Fibroblast of skin of left biceps (primary cell): ENCODE measurements at places on chromosomes 6 and 20.

GRCh38 chr20:7673841-7674240, 266.4 kb downstream of the HAO1 start:
- DNase-seq = peak; percentile 67

- DNase-seq = no peak
These were observed 98.8 kb upstream of the CEP85L start for GRCh38 chr6:118750143-118750542.

DNA sequence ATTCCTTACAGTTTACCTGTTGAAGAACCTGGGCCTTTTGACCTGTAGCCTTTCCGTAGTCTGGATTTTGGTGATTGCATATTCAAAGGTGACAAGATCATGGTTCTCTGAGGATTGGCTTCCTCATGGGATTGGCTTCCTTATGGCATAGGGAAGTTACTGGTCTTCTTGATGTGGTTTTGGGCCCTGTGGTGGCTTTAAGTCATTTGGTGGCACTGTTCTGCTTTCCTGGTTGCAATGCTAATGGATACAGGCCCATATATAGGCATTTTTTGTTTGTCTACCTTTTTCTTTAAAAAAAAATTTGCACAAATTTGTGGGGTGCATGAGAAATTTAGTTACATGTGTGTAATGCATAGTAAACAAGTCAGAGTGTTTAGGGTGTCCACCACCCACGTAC, 185.7 kb downstream of the CDKAL1 start:
- no peak for DNase-seq

DNA sequence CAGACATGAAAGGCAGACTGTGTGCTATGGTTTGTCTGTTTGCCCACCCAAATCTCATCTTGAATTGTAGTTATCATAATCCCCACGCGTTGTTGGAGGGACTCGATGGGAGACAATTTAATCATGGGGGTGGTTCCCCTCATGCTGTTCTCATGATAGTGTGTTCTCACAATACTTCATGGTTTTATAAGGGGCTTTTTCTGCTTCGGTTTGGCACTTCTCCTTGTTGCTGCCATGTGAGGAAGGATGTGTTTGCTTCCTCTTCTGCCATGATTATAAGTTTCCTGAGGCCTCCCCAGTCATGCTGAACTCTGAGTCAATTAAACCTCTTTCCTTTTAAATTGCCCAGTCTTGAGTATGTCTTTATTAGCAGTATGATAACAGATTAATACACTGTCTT, 47.2 kb upstream of the MICB start:
- DNase-seq = no peak

GRCh38 chr6:113848280-113848679, 8.9 kb upstream of the MARCKS start:
- DNase-seq = no peak

DNA sequence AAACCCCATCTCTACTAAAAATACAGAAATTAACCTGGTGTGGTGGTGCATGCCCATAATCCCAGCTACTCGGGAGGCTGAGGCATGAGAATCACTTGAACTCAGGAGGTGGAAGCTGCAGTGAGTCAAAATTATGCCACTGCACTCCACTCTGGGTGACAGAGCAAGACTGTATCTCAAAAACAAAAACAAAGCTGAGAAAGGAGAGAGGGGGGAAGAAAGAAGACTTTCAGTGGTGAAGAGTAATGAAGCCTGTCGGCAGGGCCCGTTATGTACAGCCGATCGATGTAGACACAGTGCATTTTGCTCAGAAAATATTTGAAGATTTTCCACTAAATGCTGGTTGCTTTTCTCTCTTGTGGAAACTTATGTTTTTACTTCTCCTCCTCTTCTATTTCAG, 13.8 kb downstream of the VAPB start:
- no peak for DNase-seq

DNA sequence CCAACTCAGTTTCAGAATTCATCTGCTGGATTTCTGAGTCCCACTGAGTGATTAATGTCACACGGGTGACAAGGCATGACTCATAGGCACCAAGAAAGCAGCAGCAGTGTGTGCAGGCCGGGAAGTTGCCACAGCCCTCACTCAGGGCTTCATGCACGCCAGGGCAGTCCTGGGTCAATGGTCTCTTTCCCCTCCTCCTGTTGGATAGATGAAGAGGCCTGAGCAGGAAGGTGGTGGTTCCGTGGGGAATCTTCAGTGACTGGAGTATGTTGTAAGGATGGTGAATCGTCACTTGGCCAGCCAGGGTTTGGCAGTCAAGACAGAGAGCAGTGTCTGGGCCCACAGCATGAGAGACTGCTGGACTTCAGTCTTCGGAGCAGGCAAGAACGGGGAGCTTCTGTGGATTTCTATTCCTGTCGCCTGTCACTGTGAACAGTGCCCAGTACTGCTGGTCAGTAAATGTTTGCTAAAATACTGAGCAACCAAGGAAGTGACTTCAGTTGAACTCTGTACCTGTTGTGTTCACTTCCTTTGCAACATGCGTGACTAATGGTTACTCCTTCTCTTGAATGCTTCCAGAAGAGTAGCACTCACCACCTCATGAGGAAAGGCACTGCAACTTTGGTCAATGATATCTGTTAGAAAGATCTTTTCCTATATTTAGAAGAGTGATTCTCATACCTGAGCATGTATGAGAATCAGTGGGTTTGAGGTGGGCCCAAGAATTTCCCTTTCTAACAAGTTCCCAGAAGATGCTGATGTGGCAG, 62.0 kb upstream of the CD93 start:
- DNase-seq = no peak

DNA sequence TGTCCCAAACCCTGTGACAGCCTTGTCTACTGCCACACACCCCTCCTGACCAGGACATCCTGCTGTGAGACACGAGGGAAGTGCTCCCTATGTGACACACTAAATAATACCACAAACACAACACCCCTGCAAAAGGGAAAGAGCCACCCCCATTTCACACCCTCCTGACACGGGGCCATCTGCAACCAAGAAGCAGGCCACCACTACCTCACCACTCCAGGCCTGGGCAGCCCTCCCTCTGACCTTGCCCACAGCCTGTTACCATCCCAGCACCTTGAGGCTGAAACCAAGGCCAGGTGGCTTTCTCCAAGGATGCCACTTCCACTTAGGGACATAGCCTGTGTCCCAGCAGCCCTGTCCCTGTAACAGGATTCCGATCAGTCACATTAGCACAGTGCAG, 68.2 kb downstream of the NINL start:
- DNase-seq = no peak

DNA sequence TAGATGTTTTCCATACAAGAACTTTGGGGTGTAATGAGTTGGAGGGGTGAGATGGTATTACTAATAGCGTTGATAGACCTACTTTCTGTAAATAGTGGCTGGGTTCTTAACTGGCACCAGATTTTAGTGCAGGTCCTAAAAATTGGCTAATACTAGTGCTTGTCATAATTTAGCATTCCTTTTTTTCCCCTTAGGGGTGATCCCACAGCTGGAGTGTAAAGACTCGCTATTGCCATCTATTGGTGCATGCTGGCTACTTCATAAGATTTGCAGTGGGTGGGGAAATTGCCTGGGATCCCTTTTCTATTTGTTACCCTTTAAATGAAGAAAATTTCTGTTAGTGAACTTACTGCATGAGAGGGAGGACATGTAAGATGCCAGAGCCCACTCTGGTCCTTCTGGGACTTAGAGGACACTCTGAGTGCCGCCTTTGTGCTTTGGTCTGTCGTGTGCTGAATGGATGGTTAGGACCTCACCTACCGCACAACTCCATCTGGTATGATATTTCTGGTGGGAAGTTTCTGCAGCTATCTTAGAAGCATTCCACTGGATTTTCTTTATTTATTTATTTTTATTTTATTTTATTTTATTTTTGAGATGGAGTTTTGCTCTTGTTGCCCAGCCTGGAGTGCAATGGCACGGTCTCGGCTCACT, 195.5 kb downstream of the JARID2 start:
- DNase-seq = peak; percentile 42

DNA sequence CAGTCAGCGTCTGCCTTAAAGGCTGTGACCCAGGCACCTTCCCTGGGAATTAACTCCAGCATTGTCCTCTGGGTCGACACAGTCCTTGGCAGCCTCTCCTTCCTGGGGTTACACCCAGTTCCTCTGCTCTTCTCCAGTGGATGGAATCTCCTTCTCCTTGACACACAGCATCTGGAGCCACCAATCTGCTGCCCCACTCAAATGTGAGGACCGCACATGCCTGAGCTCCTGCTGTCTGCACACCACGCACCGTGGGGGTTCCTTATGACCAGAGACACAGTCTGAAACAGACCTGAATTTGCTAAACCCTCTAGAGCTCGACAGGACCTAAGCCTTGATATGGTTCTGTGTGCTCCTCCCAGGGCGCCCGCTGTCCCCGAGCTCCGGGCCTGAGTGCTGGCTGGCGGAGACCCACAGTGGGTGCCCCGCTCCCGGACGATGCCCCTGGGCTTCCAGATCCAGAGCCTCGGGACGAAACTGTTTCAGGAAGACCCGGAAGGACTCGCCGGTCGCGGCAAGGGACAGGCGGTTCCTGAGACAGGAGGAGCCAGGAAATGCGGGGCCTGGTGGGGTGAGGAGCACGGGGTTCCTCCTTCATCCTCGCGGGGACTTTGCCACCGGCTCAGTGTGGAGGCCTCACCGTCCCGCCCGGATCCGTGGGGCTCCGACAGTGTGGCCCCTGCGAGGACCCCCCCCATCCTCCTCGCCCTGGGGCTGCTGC, 2.5 kb upstream of the RAET1G start:
- DNase-seq = no peak

GRCh38 chr6:42210551-42210950, 7.1 kb downstream of the MRPS10 start:
- no peak for DNase-seq

DNA sequence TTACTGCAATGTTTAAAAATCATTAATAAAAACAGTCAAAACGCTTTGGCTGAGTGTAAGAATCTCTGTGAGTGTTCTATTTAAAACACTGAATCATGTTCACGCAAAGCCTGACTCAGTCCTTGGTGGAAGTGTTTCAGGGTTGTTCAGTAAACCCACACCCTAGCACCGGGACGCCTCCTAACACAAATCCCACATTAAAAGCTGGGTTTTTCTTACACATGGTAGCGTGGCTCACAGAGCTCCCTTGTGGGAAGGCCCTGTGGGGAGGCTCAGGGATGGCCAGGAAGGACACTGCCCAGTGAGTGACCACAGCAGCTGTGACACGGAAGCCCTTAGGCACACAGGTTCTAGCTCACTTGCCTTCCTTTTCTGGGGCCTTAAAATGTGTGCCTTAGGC, 80.2 kb downstream of the GMPR start:
- no peak for DNase-seq

DNA sequence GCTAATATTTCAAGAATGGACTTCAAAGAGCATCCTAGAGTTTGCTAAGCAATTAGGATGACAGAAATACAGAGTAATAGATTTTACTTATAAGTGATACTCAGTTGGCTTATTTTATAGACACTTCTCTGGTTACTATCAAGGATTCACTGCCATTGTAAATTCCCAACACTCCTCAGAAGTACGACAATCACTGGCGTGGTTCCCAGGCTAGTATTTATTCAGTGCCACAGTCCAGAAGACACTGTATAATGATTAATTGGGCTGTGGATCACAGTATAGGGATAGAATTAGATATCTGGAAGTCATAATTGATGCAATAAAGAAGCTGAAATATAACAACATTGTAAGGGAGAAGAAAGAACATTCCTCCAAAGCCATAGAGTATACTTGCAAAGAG, 15.7 kb downstream of the MANEA start:
- no peak for DNase-seq

DNA sequence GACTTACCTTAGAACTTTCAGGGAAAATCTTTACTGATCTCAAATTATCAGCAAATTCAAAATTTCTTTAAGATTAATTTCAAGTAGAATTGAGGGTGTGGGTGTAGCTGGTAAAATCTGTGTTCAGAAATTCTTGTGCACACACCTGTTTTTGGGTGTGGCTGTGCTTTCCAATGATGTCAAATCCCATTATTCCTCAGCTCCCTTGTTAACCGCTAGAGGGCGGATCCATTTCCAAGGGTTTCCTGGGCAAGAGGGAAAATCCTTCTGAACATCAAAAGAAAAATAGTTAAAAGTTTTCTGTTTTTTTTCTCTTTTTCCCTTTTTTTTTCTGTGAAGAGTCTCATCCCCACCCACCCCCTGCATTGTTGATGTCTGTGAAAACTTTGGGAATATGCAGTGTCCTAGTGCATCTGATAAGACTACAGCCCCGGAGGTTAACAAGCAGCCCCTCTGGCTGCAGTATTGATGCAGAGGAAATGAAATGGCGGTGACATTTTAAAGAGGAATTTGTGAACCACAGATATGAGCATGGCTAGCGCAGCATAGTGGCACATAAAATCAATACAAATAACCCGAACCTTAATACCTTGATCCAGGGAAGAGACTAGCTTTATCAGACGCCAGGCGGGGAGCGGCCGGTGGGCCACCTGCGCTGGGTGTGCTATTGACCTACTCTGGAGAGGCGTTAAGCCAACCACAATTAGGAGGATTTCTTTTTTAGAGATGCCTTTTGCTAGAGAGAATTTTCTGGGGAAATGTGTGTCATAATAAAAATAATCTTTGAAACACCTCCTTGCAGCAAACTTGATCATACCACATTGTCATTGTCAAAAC, 130.9 kb downstream of the FOXA2 start:
- DNase-seq = no peak

DNA sequence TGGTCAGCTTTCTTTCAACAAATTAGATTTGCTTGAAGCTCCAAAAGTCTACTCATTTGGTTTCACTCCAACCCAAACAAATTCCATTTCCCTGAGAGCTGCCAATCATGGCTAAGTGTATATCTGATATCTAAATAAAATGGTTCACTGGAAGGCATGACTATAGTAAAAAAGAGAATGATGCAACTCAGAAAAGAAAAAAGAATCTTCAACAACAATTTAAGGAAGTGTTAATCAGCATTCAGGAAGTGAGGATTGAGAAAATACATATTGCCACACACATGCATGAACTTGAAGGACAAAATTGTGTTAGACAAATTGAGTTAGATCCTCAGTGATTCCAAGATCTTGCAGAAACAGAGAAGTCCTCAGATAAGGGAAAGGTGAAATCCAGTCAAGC, 972.9 kb upstream of the FLRT3 start:
- no peak for DNase-seq

DNA sequence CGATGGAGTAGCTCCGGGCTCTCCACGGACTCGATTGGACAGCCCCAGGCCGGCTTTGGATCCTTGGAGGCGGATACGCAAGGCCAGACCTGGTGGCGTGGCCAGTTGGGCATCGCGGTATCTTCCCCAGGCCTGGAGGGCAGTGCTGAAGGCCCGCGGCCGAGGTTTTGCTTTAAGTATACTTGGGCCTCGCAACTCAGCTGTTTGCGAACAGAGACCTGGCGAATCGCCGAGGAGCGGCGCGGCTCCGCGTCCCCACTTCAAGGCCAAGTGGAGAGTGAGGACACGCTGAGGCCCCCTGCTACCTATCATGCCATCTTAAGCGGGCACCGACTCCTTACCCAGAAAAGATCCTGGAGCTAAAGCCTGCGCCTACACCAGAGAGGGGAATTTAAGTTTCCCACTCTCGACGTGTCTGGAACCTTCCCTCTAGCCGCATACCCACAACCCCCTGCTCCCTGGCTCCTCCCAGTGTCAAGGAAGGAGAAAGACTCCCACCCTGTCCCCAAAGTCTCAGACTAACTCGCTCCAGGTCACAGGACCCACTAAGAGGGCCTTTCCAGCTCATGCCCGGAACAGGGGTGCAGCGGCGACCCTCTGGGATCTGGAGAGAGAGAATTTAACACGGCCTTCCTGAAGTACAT, 4.1 kb downstream of the LINC00237 start:
- no peak for DNase-seq
